ENCODE measurements at places on chromosomes 11 and 22. TPM values are rescaled to one million over a fixed set of nuclear protein-coding genes. Genes with fewer than 3 reads are reported as not detected.

The LRRC56 gene
- 1.4 TPM for total RNA-seq

The OR51B5 gene
- total RNA-seq, result not detected

The PAMR1 gene
- not detected for total RNA-seq

The ACR gene
- not detected for total RNA-seq

The OR56A1 gene
- total RNA-seq, result not detected

The OR4D5 gene
- total RNA-seq, result not detected

The F2 gene
- total RNA-seq, result 0.41 TPM

The OR51B2 gene
- total RNA-seq, result not detected

The DEPDC7 gene
- 1.0 TPM for total RNA-seq

The OR52B4 gene
- not detected for total RNA-seq

The WNT11 gene
- not detected for total RNA-seq

The JAML gene
- 153 TPM for total RNA-seq

The OR51I1 gene
- total RNA-seq, result not detected

The MED15 gene
- total RNA-seq, result 84.0 TPM

The LIF gene
- 307 TPM for total RNA-seq

The SERPIND1 gene
- 0.15 TPM for total RNA-seq

The UCP3 gene
- total RNA-seq, result 1.7 TPM

The C1QTNF5 gene
- not detected for total RNA-seq

The OR6T1 gene
- total RNA-seq, result not detected

The TCN2 gene
- 0.46 TPM for total RNA-seq

The KCNJ5 gene
- not detected for total RNA-seq

The OSM gene
- total RNA-seq, result 18.4 TPM

The CD6 gene
- total RNA-seq, result 642 TPM

The C11orf71 gene
- 8.2 TPM for total RNA-seq

The SCN3B gene
- not detected for total RNA-seq

The USH1C gene
- total RNA-seq, result not detected

The TMPRSS5 gene
- total RNA-seq, result 0.30 TPM

The MCHR1 gene
- total RNA-seq, result not detected

The NCR3LG1 gene
- 3.2 TPM for total RNA-seq

The KCNQ1OT1 gene
- 0.19 TPM for total RNA-seq
